Progenitor cell of endocrine pancreas (in vitro differentiated cells): ENCODE measurements at places on chromosomes 6 and 20.

GRCh38 chr6:111354758-111355555 is 128.1 kb downstream of the REV3L start:
- DNase-seq: no peak

GRCh38 chr6:150276937-150277742 is 91.7 kb upstream of the IYD start:
- DNase-seq: no peak

DNA sequence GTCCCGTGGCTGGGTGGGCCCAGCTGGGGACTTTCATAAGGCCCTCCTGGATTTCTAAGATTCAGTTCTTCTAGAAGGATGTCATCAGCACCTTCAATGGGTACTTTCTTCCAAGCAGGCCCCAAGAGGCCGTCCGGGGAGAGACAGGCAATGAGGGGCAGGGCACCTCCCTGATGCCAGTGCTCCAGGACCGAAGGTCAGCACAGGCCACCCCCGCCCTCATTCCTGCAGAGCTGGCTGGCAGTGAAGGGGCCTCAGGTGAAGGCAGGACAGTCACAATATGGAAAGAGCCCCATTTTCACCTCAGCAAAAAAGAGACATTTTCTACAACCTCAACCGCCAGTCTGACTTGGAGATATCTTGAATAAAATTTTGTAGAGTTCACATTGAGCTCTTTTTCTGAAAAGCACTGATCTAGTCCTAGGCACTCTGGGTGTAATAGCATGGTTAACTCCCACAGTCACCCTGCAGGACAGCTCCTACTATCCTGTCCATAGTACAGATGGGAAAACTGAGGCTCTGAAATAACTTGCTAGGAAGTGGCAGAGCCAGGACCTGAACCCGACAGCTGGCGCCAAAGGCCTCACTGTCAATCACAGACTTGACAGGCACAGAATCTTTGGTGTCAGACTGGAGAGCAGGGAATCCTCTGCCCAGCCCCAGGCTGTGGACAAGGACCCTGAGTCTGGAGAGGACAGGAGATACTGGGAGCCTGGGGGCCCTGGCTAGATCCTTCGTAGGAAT is 50.3 kb downstream of the RRBP1 start:
- no peak for DNase-seq

- DNase-seq: no peak
Measured at GRCh38 chr20:1186367-1186991, 1.7 kb upstream of the TMEM74B start.

DNA sequence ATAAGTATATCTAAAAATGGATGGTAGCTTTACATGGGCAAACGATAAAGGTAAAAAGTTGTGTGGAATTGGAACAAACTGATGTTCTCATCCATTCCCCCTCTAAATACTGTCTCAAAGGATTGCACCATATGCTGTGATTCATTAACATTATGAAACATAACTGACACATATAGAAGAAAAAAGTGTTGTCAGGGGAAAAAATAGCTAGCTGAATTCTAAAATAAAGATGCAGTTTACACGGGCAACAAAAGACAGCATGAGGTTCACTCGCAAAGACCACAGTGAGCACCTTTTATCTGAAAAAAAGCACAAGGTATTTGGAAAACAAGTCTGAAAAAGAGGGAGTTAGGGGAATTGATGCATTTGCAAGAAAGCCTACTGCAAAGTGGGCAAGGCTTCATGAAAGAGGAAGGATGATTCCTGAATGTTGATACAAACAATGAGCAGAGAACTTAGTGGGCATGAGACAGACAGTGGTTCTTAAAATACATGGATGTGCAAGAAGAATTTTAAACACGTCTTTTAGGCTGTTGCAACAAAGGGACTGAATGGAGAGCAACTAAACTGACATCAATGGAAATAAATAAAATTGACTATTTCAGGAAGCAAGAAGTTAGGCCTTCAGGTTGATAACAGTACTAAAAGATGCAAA is 280.9 kb downstream of the KIF16B start:
- DNase-seq: no peak

DNA sequence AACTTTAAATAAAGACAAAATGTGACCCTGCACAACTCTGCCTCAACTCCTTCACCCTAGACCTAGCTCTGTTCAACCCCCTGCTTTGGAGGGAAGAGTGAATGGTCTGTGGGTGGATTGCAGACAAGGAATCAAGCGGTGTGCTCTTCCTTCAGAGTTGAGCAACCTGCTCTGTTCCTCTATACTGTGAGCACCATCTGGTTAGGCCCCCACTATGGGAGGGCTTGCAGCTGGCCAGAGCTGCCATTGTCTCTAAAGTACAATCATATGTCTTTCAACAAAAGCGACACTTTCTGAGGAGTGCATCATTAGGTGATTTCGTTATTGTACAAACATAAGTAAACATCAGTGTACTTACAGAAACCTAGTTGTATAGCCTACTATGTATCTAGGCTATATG is 406.1 kb upstream of the MARCKS start:
- no peak for DNase-seq

- DNase-seq: no peak
Measured at GRCh38 chr6:136435101-136435500, 115.1 kb downstream of the MAP7 start.

DNA sequence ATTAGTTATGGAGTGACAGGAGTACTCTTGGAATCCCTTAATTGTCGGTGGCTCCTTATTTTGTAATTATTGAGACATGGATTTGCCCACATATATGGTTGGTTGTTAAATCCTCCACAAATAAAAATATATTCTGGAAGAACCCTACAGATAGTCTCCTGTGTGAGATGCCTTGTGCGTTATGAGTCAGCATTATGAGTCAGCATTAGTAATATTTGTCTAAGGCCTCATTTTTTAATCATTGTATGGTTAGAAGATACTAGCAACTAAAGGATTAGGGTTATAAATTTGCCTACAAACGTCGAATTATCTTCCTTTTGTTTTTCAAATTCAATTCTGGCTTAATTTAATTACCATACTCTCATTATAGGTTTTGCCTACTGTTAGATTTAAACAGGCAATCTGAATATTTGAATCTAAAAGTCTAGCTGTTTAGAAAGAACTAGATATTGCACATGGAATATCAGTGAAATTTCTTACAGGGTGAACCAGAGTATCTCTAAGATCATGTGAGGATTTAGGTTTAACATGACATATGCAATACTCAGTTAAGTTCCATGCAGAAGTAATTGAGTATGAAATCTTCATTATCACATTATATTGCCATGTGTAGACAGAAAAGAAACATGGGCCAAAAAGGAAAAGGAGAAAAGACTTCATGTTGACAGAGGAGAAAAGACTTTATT is 5.9 kb downstream of the C6orf58 start:
- no peak for DNase-seq

DNA sequence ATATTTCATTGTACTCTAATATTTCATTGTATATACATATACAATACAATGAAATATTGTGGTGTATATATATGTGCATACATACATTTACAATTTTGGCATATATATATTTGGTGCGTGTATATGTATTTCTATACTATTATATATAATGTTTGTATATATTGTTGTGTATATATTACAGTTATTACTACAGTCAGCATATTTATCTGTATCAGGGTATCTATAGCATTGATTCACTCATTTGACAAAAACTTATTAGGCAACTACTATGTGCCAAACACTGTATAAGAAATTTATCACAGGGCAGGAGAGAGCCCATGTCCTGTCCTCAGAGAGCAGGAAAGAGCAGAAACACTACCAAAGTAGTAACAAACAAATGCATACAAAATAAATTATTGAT is 910.6 kb downstream of the QKI start:
- DNase-seq: no peak

DNA sequence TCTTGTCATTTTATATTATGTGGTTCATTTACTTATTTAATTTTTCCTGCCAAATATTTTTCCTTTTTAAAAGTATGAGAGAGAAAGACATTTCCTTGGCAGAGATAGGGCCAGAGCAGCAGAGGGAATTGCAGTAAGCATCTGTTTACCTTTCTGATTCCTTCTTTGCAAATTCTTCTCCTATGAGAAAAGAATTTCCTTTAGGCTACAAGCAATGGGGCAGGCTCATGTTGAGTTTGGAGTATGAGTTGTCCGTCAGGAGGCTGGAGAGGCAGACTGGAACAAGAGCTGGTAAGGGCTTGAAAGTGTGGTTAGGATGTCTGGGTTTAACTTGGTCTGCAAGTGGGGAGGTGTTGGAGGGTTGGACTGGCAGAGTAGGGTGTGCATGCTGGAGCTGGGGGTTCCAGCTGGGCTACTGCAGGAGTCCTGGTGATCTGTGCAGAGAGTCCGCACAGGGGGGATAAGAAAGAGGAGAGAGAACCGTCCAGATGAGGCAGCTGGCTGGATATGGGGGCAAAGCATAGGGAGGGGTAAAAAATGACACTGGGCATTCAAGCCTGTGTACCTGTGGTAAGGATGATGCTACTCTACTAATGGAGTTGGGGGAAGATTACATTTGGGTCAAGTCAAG is 19.7 kb downstream of the TIAM2 start:
- no peak for DNase-seq
